ENCODE measurements at places on chromosomes 4 and X. TPM values are rescaled to one million over a fixed set of nuclear protein-coding genes. Genes with fewer than 3 reads are reported as not detected.
A peak's percentile ranks its signal among the peaks of the same experiment; 100 is the strongest.

Gene LRRC66
- total RNA-seq: not detected

Gene ALAS2
- 31.3 TPM for total RNA-seq

Gene NAP1L2
- total RNA-seq: not detected

Gene OTUD5
- total RNA-seq: 93.0 TPM

Gene ERAS
- total RNA-seq: not detected

- no peaks in the 10 kb centered on the region for H3K4me1 ChIP-seq
- no peak overlapping the region for H3K4me3 ChIP-seq
- no peaks in the 10 kb centered on the region for H3K36me3 ChIP-seq
- H3K27ac ChIP-seq: no peak overlapping the region
Measured at GRCh38 chrX:7542587-7543380, 300.2 kb upstream of the VCX start.

DNA sequence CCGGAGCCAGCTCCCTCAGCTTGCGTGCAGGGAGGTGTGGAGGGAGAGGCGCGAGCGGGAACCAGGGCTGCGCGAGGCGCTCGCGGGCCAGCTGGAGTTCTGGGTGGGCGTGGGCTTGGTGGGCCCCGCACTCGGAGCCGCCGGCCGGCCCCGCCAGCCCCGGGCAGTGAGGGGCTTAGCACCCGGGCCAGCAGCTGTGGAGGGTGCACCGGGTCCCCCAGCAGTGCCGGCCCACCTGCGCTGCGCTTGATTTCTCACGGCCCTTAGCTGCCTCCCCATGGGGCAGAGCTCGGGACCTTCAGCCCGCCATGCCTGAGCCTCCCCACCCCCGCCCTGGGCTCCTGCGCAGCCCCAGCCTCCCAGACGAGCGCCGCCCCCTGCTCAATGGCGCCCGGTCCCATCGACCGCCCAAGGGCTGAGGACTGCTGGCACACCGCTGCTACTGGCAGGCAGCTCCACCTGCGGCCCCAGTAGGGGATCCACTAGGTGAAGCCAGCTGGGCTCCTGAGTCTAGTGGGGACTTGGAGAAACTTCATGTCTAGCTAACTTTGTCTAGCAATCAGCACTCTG lies 37.8 kb upstream of the SMARCAD1 start:
- no peaks in the 10 kb centered on the region for H3K27me3 ChIP-seq
- H3K36me3 ChIP-seq: no peaks in the 10 kb centered on the region
- no peak overlapping the region for H3K27ac ChIP-seq
- H3K4me3 ChIP-seq: no peak overlapping the region
- DNase-seq: no peak

DNA sequence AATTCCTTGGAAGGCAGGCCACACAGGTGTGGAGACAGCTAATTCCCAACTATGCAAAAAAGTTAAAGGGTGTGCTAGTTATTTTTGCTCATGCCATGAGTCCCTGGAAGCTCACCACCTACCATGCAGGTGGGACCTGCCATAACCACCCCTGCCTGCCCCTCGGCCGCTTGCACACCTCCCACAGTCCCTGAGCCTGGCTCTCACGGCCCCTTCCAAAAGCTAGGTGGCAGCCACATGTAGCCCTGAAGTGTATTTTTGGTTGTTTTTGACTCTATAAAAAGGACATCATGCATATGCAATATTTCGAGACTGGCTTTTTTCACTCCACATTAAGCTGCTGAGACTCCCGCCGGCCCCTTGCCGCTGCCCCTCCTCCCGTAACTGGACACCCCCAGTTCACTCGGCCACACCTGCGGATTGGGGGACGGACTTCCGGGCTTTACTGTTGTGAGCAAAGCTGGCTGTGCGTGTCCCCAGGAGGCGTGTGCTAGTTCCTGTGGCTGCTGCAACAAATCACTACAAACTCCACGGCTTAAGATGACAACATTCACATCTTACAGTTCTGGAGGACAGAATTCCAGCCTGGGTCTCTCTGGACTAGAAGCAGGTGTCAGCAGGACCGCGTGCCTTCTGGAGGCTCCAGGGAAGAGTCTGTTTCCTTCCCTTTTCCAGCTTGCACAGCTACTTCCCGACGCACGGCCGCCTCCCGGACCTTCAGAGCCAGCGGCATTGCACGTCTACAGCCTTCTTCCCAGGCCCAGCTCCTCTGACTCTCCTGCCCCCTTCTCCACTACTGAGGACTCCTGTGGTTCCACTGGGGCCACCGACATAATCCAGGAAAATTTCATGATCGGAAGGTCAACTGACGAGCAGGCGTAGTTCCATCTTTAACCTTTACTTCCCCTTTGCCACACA lies 24.8 kb downstream of the ZFYVE28 start:
- peak; percentile 73 for DNase-seq
- H3K27ac ChIP-seq: peak overlapping the region; percentile 79
- H3K27me3 ChIP-seq: no peaks in the 10 kb centered on the region
- H3K36me3 ChIP-seq: peaks cover 14% of the 10 kb centered on the region
- peaks cover 80% of the 10 kb centered on the region for H3K4me1 ChIP-seq

GRCh38 chrX:14420841-14421240 lies 108.5 kb upstream of the GLRA2 start:
- no peaks in the 10 kb centered on the region for H3K27me3 ChIP-seq
- no peak for DNase-seq
- no peaks in the 10 kb centered on the region for H3K4me1 ChIP-seq
- H3K27ac ChIP-seq: no peak overlapping the region

GRCh38 chr4:100632163-100632562 lies 114.3 kb upstream of the EMCN start:
- DNase-seq: no peak
- H3K36me3 ChIP-seq: no peaks in the 10 kb centered on the region
- H3K4me3 ChIP-seq: no peak overlapping the region
- no peak overlapping the region for H3K27ac ChIP-seq

- H3K27me3 ChIP-seq: no peaks in the 10 kb centered on the region
- H3K4me1 ChIP-seq: no peaks in the 10 kb centered on the region
- H3K27ac ChIP-seq: no peak overlapping the region
- H3K4me3 ChIP-seq: no peak overlapping the region
- H3K36me3 ChIP-seq: no peaks in the 10 kb centered on the region
- DNase-seq: no peak
Measured at GRCh38 chrX:25810202-25810601, 327.9 kb upstream of the MAGEB18 start.

- no peaks in the 10 kb centered on the region for H3K36me3 ChIP-seq
- no peak overlapping the region for H3K27ac ChIP-seq
- no peaks in the 10 kb centered on the region for H3K27me3 ChIP-seq
- no peak for DNase-seq
Measured at GRCh38 chrX:101605146-101605545, 12.7 kb downstream of the ARMCX6 start.

GRCh38 chr4:24949970-24950369 lies 37.1 kb upstream of the CCDC149 start:
- peaks cover 9% of the 10 kb centered on the region for H3K27me3 ChIP-seq
- H3K27ac ChIP-seq: no peak overlapping the region
- no peak overlapping the region for H3K4me3 ChIP-seq
- no peaks in the 10 kb centered on the region for H3K4me1 ChIP-seq
- DNase-seq: no peak

DNA sequence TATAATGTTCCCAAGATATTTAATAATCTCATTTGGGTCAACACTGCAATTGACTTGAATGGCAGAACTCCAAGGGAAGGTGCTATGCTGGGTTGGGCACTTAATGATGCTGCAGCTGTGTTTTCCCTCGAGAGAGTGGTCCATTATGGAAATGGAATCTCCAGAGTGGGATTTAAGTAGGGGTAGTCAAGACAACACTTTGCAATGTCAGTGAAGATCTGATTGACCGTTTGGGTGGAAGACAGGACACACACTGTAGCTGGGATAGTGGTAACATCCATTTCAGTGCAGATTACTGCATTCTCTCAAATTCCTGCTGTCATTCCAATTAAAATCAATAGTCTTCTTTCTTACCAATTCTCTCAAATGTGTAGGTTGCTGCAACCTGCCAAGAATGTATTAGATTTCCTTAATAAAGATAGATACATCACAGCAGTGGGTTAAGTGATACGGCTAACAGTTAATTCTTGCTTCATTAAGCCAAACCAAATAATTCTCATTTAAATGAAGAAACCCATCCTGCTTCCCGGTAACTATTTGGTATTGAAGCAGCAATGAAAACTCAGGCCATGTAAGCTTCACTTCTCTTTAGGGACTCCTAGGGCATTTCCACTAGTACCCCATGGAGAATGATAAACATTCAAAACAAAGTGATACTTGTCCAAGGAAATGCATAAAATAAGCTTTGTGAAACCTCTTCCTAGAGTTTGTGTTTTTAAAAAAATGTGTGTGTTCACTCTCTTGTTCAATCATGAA lies 40.5 kb upstream of the RASGEF1B start:
- H3K4me1 ChIP-seq: no peaks in the 10 kb centered on the region
- H3K4me3 ChIP-seq: no peak overlapping the region
- no peaks in the 10 kb centered on the region for H3K36me3 ChIP-seq
- no peak for DNase-seq
- 0 out of 2 replicates have a peak, but pooled peaks cover 3% of the 10 kb centered on the region for H3K27me3 ChIP-seq
